ENCODE measurements at places on chromosomes 3 and 15. TPM values are rescaled to one million over a fixed set of nuclear protein-coding genes. Genes with fewer than 3 reads are reported as not detected.

The SLC51B gene
- not detected for total RNA-seq

The SYNPR gene
- not detected for total RNA-seq

The ARGFX gene
- not detected for total RNA-seq

The C3orf70 gene
- not detected for total RNA-seq

The ACKR2 gene
- total RNA-seq = 1.3 TPM

The LIPH gene
- not detected for total RNA-seq

The TTLL13 gene
- total RNA-seq = 0.55 TPM

The TAGLN3 gene
- 0.52 TPM for total RNA-seq

The TNNC1 gene
- total RNA-seq = 2.1 TPM

The SCN11A gene
- total RNA-seq = 0.08 TPM

Measured in activated CD8-positive, alpha-beta memory T cell treated with anti-CD3 and anti-CD28 coated beads for 36 hours (primary cell).